ENCODE measurements at places on chromosomes 3 and 15.

DNA sequence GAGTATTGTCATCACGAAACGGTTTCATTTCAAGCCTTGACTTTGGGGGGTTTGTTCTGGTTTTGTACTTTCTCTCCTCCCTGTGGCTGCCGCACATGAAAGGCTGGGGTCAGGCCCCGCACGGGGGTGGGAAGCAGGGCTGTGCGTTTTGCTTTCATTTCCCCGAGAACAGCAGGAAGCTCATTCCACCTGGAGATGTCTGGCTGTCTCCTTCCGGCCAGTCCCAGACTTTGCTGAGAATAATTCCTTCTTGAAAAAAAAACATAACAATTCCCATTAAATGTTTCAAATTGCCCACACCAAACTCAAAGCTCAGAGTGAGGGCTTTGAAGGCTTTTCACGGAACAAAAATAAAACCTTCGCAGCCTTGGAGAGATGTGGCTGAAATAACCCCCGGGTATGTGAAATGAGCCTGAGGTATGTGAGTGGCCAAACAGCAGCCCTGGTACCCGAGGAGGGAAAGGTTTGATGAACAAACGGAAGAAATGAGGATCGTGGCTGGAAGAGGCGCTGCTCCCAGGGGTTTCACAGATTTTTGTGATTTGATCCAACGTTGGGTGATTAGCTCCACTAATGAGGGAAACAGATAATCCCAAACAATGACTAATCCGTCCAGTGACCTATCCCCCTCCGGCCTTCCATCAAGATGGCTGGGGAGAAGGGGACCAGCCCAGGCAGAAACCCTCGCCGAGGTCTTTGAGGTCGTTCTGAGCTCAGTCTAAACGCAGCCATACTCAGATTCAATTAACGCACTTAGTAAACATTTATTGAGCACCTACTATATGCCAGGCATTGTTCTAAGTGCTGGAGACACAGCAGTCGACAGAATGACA lies 126.9 kb upstream of the MEF2A start:
- DNase-seq, result no peak

- no peak for DNase-seq
Observed at GRCh38 chr3:129441215-129441614, 1.2 kb downstream of the IFT122 start.

- DNase-seq, result no peak
Observed at GRCh38 chr3:13876451-13877100, 3.3 kb downstream of the WNT7A start.

GRCh38 chr3:95394286-95394685 lies 1331.4 kb downstream of the NSUN3 start:
- DNase-seq, result no peak

- DNase-seq, result no peak
Observed at GRCh38 chr15:71780115-71780976, 30.0 kb upstream of the NR2E3 start.

- no peak for DNase-seq
Observed at GRCh38 chr3:59469948-59470723, 420.3 kb upstream of the CFAP20DC start.

DNA sequence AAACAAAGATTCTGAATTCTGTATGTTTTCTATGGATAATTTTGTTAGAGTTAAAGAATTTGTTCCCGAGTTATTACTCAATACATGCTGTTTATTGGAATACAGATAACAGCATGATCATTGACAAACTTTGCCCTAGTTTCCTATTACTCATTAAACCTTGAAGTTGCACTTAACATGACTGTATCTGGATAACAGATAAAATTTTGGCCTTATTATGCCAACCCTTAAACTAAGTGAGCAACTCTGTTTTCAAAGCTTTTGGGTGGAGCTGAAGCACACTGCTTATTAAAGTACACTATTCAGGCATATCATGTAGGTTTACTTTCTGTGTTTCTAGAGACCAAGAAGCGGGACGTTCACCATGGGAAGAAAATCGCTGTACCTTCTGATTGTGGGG lies at the start of gene AADAC:
Gene AADAC (plus strand): TSS at position 318 of the 400 bp plus-strand sequence. CDS start 47 bp downstream, at position 365.
- DNase-seq, result no peak

- no peak for DNase-seq
Observed at GRCh38 chr3:39748002-39748401, 61.4 kb upstream of the MYRIP start.

DNA sequence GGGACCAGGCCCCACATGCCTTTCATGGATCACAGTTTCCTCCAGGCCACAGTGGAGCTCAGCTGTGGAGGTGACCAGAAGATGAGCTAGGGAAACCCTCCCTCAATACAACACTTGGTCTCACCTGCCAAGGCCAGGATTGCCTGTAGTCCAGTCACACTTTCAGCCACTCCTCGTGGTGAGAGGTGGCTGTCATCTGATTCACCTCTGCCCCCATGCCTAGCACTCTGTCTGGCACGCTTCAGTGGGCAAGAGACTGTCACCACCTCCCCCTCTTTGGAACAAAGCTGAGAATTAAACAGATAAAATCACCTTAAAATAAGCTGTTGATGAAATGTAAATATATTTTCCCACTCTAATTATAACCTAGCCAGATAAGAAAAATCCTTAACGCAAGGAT lies 4.0 kb upstream of the IL17RD start:
- DNase-seq, result no peak

DNA sequence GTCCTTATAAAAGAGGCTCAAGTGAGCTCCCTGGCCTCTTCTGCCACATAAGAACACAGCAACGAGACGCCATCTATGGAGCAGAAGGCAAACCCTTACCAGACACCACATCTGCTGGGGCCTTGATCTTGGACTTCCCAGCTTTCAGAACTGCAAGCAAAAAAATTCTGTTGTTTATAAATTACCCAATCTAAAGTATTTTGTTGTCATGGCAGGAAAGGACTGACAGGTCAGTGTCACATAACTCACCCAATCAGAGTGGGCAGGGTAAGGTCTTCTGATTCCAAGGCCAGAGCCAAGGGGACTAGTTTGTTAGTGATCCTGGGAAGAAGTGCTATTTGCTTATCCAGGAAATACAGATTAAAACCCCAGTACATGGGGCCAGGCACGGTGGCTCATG lies 98.9 kb downstream of the HMG20A start:
- DNase-seq, result no peak

DNA sequence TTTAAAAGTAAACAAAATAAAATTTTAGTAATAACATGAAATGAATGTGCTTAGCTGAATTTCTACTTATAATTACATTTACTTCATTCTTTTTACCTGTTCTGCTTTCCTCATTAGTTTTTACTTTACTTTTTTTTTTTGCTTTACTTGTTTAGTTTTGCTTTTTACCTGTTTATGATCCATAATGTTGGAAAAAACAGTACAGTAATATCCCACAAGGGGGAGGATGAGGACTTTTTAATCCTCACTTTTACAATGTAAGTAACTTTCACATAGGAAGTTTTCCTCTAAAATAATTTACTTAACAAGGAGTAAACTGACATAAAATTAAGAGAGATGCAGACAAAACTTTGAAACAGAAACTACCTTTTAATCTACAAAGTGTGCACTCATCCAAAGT lies 268.7 kb downstream of the TBC1D5 start:
- no peak for DNase-seq

DNA sequence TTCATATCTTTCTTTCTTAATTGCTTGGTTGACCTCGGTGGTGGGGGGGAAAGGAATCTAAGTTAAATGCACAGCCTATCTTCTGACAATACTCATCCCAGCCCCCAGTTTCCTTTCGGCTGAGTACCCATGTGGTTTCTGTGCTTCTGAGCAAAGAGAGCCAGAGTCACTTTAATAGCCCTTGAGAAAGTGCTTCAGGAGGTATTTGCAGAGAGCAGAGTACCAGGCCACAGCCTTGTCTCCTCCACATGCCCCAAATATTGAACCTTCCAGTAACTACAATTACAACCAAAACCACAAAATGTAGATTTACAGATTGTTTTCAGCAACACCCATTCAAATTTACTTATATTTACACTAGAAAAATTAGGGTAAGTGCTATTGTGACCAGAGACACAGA lies 647.4 kb downstream of the NR2F2 start:
- no peak for DNase-seq

DNA sequence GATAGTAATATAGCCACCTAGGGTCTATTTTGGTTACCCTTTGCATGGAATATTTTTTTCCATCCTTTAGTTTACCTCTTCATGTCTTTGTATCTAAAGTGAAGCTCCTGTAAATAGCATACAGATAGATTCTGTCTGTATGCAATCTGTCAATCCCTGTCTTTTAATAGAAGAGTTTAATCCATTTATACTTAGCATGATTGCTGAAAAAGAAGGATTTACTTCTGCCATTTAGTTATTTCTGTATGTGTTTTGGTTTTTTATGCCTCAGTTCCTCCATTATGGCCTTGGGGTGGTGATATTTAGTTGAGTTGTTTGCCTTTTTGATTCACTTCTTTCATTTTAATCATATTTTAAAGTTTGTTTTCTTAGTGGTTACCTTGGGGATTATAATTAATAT lies 29.0 kb downstream of the PCCB start:
- no peak for DNase-seq

DNA sequence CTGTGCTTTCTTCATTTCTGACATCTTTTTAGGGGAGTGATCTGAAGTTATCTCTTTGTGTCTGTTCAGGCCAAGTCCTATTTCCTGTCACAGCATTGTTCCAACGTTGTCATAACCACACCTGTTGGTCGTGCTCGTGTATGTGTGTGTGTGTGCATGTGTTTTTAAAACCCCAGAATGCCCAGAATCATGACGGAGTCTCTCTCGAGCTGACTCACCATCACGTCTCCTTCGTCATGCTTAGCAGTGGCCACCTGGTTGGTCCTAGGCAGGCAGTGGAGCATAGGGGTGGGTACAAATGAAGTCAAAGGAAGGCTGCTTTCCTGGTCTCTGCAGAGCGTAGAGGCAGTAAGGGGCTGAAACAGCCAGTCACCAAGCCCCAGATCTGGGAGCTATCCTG lies 126.8 kb upstream of the ABHD17C start:
- DNase-seq, result no peak

GRCh38 chr3:68210635-68211034 lies 556.2 kb upstream of the SUCLG2 start:
- no peak for DNase-seq

GRCh38 chr3:122271246-122271898 lies 53.7 kb upstream of the CSTA start:
- DNase-seq, result no peak

DNA sequence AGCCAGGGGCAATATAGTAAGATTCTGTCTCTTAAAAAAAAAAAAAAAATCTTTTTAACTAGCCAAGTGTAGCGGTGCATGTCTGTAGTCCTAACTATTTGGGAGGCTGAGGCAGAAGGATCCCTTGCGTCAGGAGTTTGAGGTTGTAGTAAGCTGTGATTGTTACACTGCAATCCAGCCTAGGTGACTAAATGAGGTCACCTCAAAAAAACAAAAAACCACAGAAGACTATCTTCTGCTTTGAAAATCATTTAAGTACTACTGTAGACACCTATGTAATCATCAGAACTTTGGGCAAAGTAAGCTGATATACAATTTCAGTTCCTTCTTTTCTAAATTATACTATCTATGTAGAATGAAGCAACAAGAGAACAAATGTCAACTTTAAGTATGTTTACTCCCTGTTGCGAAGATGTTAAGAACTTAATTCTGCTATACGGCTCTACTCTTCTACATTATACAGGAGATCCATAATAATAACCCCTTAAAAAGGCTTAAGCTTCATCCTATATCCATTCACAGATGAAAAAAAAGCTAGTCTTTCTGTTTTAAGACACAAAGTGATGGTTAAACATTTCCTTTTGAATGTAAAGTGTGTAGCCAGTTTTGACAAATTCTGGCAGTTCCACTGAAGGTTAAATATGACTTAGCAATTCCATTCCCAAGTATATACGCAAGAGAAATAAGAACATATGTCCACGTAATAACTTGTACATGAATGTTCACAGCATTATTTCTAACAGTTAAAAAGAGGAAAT lies 15.2 kb downstream of the DAZL start:
- DNase-seq, result no peak

DNA sequence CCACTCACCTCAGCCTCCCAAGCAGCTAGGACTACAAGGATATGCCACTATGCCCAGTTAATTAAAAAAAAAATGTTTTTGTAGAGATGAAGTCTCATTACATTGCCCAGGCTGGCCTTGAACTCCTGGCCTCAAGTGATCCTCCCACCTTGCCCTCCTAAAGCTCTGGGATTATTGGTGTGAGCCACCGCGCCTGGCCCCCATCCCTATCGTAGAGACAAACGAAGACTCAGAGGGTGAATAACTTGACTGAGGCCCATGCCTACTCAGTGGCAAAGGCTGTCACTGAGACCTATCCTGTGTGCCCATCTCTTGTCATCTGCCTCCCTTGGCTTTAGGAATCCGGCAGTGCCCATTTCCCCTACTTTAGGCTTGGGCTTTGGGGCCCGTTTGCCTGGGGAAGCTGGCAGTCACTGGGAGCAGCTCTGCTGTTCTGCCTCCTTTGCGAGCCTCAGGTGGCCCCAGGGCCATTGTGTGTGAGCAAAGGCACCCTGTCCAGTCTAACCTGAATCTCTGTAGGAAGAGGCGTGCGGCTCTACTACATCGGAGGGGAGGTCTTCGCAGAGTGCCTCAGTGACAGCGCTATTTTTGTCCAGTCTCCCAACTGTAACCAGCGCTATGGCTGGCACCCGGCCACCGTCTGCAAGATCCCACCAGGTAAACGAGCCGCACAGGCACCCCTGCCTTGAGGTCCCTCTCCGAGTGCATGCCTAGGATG lies 70.1 kb downstream of the AAGAB start:
- no peak for DNase-seq

DNA sequence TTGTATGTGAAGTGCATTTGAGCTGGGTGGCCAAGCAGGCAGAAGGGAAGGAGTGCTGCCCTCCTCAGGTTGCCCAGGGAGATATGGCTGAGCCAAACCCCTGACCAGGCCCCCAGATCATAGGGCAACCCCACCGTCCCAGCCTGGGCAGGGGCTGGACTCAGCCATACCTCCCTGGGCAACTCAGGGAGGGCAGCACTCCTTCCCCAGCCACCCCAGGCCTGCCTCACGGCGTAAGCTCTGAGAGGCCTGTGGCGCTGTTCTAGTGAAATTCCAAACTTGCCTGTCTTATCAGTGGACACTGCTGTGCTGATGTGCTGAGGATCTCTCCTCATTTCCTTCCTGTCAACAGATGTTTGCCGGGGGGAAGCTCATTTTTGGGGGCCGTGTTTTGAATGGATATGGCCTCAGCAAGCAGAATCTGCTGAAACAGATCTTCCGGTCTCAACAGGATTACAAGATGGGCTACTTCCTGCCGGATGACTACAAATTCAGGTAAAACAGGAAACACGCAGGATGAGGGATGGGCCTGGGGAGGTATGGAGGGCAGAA lies 57.6 kb upstream of the FGD5 start:
- DNase-seq, result no peak

DNA sequence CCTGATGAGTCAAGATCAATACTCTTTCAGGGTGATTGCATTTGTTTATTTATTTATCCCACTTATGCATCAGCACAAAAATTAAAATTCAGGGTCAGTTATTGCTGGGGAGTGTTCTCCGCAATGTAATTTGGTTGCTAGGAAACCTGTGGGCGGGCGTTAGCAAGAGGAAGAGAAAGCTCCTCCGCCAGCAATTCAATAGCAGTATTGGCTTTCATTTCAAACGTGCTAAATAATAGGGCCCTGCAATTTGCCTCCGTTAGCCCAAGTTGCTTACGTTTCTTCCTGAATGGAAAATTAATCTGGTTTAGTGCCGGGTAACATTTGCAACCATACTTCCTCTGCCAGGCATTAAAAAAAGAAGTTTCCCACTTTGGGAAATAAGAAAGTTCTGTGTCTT lies 35.5 kb upstream of the PLCL2 start:
- no peak for DNase-seq

- DNase-seq, result no peak
Observed at GRCh38 chr3:52277972-52278509, 408 bp downstream of the WDR82 start.

GRCh38 chr15:89967881-89968280 lies 33.2 kb upstream of the ZNF710 start:
- DNase-seq, result no peak

GRCh38 chr15:70281811-70282307 lies 184.1 kb upstream of the TLE3 start:
- no peak for DNase-seq

Measured in kidney epithelial cell (primary cell).